ENCODE measurements at places on chromosomes 11 and 22.
A peak's percentile ranks its signal among the peaks of the same experiment; 100 is the strongest.

DNA sequence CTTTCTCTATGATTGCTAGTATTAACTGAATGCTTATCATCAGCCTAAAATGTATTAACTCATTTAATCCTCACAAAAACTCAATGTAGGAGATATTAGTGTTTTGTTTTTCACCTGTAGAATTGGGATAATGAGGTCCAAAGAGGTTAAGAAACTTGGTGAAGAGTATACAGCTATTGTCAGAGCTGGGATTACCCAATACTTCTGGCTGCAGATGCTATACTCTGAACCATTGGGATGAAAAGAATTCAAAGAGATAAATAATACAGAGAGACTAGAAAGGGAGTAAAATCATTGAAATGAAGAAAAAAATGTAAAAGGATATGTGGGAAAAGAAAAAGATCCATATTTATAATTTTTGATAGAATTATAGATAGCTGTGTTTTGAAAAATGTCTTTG is 137.1 kb downstream of the TRPC6 start:
- peak; percentile 18 for DNase-seq

DNA sequence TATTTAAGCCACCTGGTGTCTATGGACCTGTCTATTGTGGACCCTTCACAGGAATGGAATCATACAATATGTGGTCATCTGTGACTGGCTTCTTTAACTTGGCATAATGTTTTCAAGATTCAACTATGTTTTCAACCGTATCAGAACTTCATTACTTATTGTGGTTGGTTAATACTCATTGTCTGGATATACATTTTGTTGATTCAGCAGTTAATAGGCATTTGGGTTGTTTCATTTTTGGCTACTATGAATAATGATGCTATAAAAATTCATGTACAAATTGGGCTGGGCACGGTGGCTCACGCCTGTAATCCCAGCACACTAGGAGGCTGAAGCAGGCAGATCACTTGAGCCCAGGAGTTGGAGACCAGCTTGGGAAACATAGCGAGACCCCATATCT is 2.5 kb upstream of the RAPSN start:
- DNase-seq: no peak

DNA sequence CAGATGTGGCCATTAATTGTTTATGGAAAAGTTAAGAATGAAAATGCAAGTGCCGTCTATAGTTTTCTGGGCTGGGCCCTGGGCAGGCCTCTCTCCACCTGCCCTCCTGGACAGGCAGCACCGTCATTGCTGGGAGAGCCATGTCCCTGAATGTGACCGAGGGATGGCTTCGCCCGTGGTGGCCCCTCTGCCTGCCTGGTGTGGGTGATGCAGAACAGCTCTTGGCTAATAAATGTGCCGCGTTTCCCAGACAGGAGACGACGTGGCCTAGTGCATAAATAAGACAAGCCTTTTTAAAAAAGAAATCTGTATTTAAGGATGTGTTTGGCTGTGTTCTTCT is 407.3 kb downstream of the TBC1D22A start:
- DNase-seq: no peak

GRCh38 chr11:47591764-47592163 is 2.4 kb downstream of the C1QTNF4 start:
- DNase-seq: no peak

GRCh38 chr11:1567721-1568100 is 4.4 kb downstream of the DUSP8 start:
- no peak for DNase-seq

GRCh38 chr11:65375012-65375411 is 7.4 kb downstream of the SLC25A45 start:
- no peak for DNase-seq

- DNase-seq: no peak
These were observed 99.4 kb downstream of the PDE2A start for GRCh38 chr11:72574548-72575460.

DNA sequence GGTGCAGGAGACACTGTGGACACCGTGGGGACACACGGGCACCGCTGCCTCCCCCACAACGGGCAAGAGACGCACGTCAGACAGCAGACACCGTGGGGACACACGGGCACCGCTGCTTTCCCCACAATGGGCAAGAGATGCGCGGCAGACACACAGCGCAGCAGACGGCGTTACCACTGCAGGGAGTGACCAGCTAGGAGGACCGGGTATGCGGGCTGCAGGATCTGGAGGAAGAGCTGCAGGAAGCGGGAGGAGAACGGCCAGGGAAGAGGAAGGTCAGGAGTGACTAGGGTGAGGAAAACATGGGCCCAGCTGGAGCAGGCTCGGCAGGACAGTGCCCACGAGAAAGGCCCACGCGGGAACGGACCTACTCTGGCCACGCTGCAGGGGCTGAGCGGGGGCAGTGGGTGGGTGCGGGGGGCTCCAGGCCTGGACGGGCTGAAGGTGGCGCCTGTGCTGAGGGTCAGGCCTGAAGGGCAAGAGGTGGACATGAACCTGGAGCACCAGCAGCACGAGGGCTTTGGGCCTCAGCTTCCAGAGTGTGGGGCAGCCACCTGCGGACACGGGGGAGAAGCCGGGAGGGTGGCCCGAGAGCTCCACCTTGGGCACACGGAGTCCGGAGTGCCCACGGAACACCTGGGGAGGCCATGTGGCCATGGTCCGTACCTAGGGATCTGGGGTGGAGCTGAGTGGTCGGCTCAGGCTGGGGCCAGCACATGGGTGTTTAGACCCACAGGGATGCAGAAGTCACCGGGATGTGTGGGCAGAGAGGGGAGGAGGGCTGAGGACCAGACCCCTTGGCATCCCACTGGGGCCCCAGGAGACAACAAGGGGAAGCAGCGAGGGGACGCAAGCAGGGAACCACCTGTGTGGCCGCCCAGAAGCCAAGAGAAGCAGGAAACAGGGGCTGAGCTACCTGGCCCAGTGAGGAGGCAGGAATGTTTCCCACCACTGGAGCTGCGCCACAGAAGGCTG is 16.5 kb downstream of the TOLLIP start:
- DNase-seq: no peak

GRCh38 chr11:72348250-72348649 is 86.1 kb downstream of the CLPB start:
- no peak for DNase-seq

DNA sequence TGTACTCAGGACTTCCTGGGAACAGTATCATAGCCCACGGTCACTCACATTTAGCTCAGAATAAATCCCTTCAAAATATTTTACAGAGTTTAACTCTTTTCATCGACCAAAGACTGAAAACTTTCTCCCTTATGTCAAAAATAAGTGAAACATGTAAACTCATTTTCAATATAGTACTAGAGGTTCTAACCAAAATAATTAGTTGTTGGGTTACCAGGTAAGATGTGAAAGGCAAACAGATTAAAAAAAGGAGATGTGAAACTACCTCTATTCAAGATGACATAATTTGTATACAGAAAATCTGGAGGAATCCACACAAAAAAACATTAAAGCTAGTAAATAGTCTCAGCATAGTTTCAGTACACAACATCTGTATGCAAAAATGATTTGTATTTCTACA is 20.3 kb downstream of the XKR3 start:
- DNase-seq: no peak

GRCh38 chr22:25645964-25646363 is 81.5 kb downstream of the GRK3 start:
- DNase-seq: no peak

- no peak for DNase-seq
These were observed 11.4 kb downstream of the PACS1 start for GRCh38 chr11:66081505-66081904.

- no peak for DNase-seq
These were observed 9.7 kb downstream of the ABTB2 start for GRCh38 chr11:34348096-34348495.

DNA sequence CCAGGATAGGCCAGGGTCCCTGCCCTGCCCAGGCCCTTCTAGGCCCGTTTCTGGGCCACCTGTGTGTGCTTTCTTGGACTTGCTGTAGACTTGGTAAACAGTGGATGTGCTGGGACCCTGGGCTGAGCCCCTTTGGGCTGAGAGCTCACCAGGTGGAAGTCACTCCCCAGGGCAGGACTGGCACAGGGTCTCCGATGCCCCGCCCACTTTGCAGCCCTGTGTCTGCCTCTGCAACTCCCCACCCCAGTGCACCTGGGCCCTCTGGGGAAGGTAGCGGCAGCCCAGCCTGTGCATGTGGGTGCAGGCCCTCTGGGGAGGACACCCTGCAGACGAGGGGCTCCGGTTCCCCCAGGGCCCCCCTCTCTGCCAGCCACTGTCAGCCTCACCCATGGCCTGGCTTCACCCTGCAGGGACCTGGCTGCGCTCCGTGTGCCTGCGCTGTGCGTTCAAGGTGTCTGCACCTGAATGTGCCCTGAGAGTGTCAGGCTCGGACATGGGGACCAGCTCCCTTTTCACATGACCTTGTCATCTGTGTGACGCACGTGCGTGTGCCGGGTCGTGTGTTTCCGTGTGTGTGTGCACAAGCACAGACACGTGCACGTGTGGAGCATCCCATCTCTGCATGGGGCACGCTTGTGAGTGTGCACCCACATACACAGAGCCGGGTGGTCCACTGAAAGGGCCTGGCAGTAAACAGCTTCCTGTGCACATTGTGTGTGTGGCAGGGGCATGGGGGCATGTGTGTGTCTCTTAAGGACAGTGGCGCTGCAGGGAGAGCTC is 118.5 kb downstream of the KCNQ1OT1 start:
- no peak for DNase-seq

- peak; percentile 65 for DNase-seq
These were observed 108.8 kb upstream of the CD44 start for GRCh38 chr11:35029979-35030682.

DNA sequence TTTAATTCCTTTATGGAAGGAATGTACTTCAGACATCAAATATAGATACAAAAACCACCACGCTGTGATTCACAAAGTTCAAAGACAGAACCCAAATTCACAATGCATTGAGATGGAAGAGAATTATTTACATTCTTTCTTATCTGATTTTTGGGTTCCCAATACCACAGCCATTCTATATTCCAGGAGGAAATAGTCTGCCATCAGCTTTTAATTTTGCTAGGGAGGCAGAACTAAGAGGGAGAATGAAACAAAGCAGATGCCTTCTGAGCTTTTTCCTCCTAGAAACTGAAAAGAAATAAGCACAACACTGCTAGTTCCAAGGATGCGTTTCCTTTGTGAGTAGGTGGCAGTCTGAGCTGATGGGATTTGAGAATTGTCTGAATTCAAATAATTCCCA is 283.0 kb upstream of the NARS2 start:
- peak; percentile 51 for DNase-seq

DNA sequence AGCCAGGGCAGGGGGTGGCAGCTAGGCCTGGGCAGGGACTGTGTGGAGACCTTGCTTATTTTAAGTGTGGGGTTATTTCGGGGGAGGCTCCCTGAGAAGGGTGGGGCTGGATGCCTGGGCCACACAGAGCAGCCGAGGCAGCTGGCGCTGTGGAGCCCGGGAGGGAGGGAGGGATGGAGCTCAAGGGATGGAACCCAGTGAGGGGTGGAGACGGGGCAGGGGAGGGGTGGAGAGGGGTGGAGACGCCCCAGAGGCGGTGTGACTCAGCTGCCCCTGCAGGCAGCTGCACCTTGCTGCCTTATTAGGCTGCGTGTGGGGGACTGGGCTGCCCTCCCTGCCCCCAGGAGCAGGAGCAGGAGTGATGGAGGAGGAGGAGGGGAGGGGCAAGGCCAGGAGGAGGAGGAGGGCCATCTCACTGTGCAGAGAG is 9.8 kb upstream of the TSSC4 start:
- peak; percentile 91 for DNase-seq

DNA sequence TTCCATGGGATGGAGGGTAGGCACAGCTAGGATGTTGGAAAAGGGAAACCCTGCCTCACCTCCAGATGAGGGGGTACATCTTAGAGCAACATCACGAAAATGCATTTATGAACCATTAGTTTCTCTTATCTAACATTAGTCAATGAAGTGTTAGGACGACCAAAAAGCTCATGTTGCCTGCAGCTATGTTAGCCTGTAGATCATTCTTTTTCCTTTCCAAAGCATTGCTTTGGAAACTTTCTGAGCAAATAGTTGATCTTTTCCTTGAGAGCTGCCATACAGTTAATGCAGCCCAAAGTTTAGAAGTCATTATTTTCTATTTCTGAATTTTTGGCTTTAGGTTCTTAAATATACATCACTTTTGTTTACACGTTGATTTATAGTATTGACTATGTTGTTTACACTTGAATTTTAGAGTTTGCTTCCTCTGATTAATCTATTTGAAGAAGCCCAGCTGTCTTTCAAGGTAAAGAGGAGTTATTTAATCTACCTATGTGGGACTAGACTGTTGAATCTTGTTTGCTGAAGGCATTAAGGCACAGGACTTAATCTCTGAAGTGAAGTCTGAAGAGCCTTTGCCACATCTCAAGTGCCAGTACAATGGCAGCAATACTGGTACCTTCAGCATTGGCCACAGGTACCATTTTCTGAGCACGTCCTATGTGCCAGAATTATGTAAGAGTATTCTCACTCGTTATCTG is 11.0 kb downstream of the POU2AF3 start:
- DNase-seq: no peak

DNA sequence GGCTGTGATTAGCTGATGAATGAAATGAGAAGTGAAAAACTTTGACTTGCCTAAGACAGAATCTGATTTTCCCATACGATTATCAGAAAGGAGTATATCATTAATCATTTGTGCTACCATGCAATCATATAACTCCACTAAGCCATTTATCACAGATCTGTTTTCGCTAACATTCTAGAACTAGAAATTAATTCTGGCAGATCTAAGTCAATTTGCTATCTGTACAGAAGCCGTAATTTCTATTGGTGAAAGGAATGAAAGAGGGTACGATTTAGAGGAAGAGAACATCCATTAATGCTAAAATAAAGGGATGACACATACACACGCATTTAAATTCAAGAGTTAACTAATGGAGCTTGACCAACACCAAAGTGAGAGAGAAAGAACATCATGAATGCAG is 201.6 kb downstream of the SBF2 start:
- DNase-seq: no peak

DNA sequence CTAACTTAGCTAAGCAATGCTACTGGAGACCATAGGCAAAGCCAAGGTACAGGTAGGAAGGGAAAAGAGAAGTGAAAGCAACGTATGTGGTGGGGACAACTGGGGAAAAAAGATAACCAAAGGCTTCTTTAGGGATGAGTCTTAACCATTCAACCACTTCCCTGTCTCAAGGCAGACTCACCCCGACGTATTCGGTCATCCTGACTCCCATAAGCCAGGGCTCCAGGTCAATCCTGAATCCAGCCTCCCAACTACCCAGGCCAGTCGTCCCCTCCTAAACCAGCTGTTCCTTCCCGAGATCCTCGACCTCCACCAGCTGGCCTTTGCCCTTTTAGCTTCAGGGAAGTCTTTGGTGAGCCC is 330 bp downstream of the ACP2 start:
- no peak for DNase-seq

- peak; percentile 95 for DNase-seq
These were observed 3.1 kb downstream of the CDC42EP1 start for GRCh38 chr22:37563153-37564081.

DNA sequence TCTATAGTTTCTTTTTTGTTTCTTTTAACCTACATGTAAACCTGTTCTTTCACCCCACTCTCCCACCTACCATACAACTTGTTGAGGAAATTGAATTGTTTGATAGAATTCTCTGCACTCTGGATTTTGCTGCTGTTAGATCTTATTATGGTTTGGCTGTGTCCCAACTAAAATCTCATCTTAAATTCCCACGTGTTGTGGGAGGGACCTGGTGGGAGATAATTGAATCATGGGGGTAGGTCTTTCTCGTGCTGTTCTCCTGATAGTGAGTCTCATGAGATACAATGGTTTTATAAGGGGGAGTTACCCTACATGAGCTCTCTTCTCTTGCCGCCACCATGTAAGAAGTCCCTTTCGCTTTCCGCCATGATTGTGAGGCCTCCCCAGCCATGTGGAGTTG is 15.0 kb upstream of the PITPNB start:
- no peak for DNase-seq

- DNase-seq: no peak
These were observed 26.2 kb upstream of the RAB1B start for GRCh38 chr11:66242095-66242765.

GRCh38 chr11:36010010-36010740 is 66.3 kb downstream of the LDLRAD3 start:
- DNase-seq: peak; percentile 65
